ENCODE measurements at places on chromosomes 5 and 9.

GRCh38 chr5:61704289-61704688 is 372.2 kb downstream of the ZSWIM6 start:
- no peak for DNase-seq

- DNase-seq: no peak
Measured at GRCh38 chr5:82636591-82636990, 358.4 kb upstream of the RPS23 start.

- no peak for DNase-seq
Measured at GRCh38 chr9:89803403-89803802, 198.6 kb downstream of the GADD45G start.

DNA sequence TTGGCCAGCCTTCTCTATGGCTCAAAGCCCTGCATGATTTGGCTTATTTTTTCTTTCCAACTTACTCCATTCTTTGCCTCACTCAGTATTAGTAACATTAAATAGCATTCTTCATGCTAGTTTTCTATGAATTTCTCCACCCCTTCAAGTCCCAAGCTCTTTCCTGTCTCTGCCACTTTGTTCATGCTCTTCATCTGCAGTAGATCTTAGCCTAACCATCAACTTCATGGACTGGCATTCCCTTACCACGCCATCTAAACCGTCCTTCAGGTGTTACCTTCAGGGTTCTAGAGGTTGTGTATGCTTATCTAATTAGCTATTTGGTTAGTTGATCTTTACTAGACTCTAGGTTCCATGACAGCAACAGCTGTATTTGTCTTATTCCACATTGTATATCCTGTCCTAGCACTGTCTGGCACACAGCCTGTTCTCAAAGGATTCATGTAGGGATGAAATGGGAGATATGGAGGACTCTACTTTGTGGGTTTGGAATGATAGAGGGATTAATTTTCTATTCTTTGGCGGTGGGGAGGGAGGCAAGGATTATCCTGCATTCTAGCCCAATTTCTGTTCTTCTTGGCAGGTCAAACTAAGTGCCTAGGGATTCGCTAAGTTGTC is 26.4 kb downstream of the TMEM167A start:
- DNase-seq: no peak

GRCh38 chr5:137734962-137735554 is 831 bp downstream of the KLHL3 start:
- no peak for DNase-seq

- no peak for DNase-seq
Measured at GRCh38 chr5:178093134-178093533, 20.2 kb upstream of the N4BP3 start.

- peak; percentile 13 for DNase-seq
Measured at GRCh38 chr5:98309785-98310598, 463.5 kb upstream of the RGMB start.

- no peak for DNase-seq
Measured at GRCh38 chr5:122790354-122791103, 15.6 kb downstream of the SNX2 start.

GRCh38 chr9:124040186-124040931 is 28.8 kb downstream of the LHX2 start:
- no peak for DNase-seq

GRCh38 chr9:130254747-130255630 is 10.6 kb upstream of the HMCN2 start:
- DNase-seq: no peak

All from 8988T (cell line).